Smooth muscle cell of the coronary artery (primary cell): ENCODE measurements at places on chromosomes 5 and 9. TPM values are rescaled to one million over a fixed set of nuclear protein-coding genes. Genes with fewer than 3 reads are reported as not detected.

NHP2 gene
- 61.2 and 151 TPM in 2 replicates for total RNA-seq

PCA3 gene
- not detected in 2 replicates for total RNA-seq

CDC20B gene
- total RNA-seq, result 0.08 TPM in 1 of 2 replicates, not detected in the other

ZCCHC10 gene
- 7.8 and 9.8 TPM in 2 replicates for total RNA-seq

BRINP1 gene
- total RNA-seq, result 0.30 and 27.4 TPM in 2 replicates

SPINK4 gene
- total RNA-seq, result not detected in 2 replicates

PCDHB10 gene
- 0.59 and 0.68 TPM in 2 replicates for total RNA-seq
